ENCODE measurements at places on chromosomes 16 and 17.

DNA sequence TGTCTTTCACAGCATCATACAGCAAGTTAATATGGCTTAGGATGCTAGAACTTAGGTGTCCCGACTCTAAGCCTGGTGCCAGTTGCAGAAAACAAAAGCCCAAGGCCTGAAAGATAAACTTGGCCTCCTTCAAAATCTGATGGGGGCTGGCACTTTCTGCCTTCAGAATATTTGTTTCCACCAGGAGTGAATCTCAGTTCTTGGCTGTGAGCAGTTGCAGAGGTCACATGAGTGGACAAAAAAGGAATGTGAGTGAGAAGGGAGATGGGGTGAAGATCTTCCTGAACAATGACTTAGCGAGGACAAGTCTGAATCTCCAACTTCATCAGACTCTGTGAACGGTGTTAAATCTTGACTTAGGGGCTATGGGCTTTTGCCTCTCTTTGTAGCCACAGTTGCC, 46.6 kb downstream of the HOXB1 start:
- DNase-seq, result no peak

DNA sequence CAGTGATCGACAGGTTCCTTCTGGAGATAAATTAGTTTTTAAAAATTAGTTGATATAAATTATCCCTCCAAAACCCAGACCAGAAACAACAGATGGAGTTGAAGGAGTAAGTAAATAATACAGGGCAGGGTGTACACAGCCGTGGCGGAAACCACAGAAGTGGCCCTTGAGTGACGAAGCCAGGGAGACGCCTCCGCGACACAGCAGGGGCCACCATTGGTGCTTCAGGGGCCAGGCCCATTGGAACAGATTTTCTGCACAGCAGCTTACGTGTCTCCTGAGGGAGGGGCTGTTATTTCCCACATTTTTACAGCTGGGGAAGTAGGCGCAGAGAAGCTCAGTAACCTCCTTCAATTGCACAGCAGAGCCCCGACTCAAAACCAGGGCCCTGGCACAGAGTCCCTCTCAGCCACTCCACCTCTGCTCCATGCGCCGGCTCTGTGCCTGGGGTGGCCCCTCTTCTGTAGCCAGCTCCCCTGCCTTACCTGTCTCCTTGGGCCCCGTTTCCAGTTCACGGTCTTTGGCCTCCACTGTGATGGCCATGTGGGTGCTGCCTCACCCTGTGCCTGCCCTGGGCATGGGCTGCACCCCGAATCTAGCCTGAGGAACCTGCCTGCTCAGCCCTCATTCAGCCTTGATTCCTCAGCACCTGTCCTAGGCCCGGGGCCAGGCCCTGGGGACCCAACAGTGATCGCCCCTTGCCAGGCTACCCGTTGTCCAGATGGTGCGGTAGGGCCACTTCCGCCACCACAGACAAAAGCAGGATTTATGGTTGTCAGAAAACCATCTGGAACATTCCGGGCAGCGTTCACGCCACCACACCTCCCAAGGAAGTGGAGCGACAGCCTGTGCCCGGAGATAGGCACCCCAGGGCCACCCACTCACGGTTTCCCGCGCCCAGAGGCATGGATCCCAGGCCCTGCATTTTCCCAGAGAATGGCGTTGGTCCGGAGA, 128.5 kb upstream of the GSE1 start:
- peak; percentile 61 for DNase-seq

- DNase-seq, result peak; percentile 80
Measured at GRCh38 chr16:30407102-30407803, at the start of gene ZNF771. Gene ZNF771 (plus strand): TSS chr16:30407606. CDS start chr16:30408054, 448 bp downstream.

- no peak for DNase-seq
Measured at GRCh38 chr17:2798678-2799077, 2.4 kb downstream of the RAP1GAP2 start.

DNA sequence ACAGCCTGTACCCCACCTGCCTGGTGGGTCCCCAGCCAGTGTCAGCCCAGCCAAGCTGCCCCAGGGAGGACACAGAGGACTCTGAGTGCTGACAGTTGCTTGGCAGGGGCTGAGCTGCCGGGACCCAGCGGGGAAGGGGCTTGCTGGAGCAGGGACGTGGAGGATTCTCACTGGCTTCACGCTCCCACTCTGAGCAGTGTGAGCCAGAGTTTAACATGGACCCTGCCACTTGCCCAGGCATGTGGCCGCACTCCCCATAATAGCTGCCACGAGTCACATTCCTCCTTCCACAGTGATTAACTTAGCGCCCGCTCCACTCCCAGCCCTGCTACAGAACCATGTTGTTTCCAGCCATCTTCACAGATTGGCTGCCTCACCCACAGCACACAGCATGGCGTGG, 31.2 kb downstream of the SREBF1 start:
- DNase-seq, result no peak

GRCh38 chr17:36614081-36614480, 12.7 kb downstream of the MRM1 start:
- no peak for DNase-seq

GRCh38 chr17:80845069-80845862, 146.4 kb upstream of the CHMP6 start:
- DNase-seq, result no peak

GRCh38 chr16:85049706-85050305, 22.2 kb downstream of the KIAA0513 start:
- DNase-seq, result no peak

DNA sequence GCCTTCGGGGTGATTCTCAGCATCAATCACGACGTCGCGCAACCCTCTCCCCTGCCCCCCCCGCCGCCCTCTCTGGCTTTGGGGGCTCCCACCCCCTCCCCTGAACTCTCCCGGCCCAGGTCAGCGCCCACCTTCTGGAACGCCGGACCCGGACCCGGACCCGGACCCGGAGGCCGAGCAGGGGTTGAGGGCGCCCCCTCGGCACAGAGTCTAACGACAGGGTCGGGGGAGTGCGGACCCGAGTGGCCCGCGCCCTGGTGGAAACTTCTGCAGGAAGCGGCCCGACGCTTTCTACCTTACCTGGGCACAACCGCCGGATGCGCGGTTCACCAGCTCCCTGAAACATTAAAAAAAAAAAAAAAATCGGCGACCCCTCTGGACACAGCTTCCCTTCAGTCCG, 16.2 kb downstream of the SALL1 start:
- DNase-seq, result no peak

DNA sequence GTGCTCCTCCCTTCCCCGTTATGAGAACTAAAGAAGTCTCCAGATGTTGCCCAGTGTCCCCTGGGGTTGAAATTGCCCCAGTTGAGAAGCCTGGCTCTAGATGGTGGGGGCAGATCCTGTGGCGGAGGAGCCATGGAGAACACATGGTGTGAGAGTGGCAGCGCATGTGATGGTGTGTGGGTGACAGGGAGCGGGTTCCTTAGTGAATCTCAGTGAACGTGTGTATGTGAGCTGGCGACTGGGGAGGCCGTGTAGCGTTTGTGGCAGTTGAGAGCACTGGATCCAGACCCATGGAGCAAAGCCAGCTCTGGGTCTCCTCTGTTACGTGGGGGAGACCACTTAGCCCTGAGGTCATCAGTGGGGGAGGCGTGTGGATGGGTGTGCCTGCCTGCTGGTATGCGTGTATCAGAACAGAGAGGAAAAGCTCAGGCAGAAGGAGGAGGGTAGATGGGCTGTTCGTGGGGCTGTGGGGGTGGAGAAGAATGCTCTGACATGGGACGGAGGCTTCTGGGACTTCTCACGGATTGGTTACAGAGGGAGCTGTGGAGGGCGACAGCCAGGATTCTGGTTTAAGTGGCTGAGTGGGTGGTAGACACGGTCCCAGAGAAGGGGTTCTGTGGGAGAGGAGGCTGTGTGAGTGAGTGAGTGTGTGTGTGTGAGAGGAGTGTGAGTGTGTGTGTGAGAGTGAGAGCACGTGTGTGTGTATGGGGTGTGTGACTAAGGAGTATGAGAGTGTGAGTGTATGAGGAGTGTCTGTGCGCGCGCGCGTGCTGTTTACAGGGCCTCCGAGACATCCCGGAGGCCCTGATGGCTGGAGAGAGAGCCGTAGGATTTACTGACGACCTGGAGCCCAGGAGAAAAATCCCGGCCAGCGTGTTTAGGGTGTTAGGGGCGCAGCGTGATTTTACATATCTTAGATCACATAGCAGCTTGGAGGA, 193.8 kb downstream of the SNX29 start:
- DNase-seq, result no peak

DNA sequence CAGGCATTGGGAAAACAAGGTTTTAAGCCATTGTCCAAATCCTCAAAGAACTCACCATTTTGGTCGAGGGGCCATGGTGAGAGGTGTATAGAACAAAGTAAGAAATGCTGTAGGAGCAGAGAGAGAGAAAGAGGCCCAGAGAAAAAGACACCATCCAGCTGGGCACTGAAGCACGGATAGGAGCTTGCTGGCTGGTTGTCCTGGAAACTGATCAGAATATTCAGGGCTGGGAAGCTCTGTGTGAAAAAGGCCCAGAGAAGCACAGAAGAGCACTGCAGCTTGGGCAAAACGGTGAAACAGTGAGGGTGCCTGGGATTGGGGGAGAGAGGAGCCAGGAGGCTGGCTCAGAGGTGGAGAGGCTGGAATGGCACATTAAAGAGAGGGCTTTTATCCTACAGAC, 16.5 kb downstream of the HS3ST3B1 start:
- DNase-seq, result no peak

- DNase-seq, result no peak
Measured at GRCh38 chr17:17675925-17676534, 5.2 kb upstream of the RAI1 start.

DNA sequence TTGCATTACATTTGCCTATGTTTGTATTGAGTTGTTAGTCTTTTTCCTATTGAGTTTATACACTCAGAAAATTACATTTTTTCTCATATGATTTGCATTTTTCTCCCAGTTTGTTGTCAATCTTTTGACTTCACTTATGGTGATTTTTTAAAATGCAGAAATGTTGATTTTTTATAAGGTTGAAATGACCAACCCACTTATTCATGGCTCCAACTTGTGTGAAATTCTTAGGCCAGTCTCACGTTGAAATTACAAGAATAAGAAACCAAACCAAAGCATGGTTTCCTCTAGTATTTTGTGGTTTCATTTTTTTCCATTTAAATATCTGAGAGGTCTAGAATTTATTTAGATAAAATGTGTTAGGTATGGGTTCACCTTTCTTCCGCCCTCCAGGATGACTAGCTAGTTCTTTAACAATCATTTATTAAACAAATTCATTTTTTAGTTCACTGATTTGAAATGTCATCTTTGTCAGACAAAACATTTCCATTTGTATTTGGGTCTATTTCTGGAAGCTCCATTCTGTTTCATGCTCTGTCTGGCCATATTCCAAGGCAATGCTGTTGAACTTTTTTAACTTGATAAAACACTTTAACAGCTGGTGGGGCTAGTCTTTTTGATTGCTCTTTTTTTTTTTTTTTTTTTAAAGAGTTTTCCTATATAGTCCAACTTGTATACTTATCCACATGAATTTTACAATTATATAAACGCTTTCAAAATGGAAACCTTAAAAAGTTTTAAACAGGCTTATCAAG, 40.0 kb downstream of the FAM20A start:
- no peak for DNase-seq

- DNase-seq, result peak; percentile 88
Measured at GRCh38 chr17:45135192-45135977, at the start of gene ACBD4. Gene ACBD4 (plus strand): TSS chr17:45135687. CDS start chr17:45136145, 458 bp downstream.

GRCh38 chr17:56678249-56679114, 85.0 kb downstream of the NOG start:
- DNase-seq, result no peak

DNA sequence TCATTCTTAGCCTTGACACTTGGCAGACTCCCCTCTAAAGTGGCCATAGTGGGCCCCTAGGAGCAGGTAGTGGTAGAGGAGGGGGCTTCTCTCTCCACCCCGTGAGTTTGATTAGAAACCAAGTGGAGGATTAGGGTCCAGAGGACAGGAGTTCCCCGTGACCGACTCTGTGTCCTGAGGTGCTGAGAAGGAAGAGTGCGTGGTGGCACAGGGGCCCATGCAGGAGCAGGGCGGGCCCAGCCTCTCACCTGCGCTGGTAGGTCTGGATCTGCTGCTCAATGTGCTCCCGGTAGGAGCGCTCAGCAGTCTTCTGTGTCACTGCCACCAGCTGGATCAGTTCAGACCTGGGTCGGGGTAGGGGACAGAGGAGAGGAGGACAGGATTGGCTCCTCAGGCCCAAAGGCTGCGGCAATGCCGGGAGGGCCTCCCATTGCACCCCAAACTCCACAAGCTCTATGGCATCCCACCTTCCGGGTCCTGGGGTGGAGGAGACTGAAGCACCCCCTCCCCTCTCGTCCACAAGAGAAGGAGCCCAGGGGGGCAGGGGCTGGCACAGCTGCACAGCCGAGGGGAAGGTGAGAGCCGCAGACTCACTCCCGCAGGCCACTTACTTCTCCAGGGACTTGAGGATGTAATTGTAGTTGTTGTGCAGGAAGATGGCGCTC, 6.2 kb downstream of the ZACN start:
- no peak for DNase-seq

- no peak for DNase-seq
Measured at GRCh38 chr16:88662222-88662842, 559 bp downstream of the MVD start.

DNA sequence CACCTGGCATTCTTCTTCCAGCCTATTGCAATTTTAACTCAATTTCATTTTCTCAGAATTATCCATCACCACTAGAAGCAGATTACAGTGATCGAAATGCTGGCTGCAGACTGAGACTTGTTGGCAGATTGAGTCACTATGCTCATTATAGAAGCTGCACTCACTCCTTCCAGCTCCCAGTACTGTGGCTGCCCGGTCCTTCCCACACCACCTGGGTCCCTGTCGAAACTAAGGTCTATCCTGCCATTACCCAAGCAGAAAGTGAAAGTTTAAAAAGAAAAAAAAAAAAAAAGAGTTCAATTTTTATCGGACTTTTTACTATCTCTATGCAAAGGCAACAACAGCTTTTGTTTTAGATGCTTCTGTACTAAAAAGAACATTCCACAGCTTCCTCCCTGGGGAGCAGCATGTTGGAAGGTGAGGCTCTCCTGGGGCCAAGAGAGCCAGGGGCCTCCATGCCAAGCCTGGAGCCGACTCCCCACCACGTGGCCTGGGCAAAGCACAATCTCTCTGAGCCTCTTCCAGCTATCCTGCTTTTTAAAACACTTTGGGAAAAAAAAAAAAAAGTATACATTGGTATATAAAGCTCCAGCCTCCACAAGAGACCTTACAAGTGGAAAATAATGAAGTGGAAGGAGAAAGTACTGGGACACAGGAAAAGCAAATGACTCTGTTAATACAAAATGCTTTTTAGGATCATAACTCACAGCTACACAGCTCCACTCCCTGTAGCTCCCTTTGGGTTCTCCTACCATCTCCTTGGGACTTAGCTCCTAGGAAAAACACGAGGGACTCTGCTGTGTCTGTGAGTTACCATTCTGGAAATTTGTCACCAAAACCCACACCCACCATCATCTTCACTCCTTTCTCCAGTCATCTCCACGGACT, 77.8 kb downstream of the USP31 start:
- DNase-seq, result no peak

- DNase-seq, result peak; percentile 87
Measured at GRCh38 chr17:44607836-44608690, 48.2 kb upstream of the MEIOC start.

DNA sequence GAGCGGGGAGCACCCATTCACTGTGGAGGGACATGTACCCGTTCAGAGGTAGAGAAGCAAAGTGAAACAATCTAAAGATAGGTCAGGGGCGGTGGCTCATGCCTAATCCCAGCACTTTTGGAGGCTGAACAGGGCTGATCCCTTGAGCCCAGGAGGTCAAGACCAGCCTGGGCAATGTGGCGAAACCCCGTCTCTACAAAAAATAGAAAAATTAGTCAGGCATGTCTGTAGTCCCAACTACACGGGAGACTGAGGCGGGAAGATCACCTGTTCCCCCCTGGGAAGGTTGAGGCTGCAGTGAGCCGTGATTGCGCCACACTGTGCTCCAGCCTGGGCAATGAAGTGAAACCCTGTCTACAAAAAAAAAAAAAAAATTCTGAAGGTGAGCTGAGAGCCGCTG, 21.7 kb downstream of the MYL4 start:
- DNase-seq, result no peak

Data from SHP77 treated with DMSO at 0.1 percent for 48 hours (cell line).